H1 (cell line): ENCODE measurements at places on chromosomes 6 and 20.

DNA sequence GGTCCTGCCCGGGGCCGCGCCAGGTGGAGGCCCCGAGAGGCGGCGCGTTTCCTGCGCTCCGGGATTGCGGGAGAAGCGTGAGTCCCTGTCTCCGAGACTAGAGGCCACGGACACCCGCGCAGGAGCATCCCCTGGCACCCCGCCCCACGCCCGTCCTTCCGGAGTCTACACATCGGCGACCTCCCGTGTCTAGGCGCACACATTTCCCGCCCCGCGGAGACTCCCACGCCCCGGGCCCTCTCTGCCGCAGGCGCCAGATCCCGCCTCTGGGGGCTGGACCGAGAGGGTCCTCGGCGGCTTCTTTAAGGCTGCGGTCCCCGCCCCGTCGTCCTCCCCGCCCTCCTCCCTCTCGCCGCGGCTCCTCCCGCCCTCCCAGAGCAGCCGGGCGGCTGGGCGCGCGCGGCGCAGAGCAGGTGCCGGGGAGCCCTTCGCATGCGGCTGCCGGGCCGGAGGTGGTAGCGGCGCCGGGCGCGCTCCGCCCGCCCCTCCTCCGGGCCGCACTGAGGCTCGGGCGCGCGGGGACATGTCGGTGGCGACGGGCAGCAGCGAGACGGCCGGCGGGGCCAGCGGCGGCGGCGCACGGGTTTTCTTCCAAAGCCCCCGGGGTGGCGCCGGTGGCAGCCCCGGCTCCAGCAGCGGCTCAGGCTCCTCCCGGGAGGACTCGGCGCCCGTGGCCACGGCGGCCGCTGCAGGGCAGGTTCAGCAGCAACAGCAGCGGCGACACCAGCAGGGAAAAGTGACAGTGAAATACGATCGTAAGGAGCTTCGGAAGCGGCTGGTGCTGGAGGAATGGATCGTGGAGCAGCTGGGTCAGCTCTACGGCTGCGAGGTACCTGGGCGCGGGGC is at the start of gene PPP1R14C:
TSS of gene PPP1R14C (plus strand) at position 375 of the 846 bp plus-strand sequence. CDS start at position 524, 149 bp downstream.
- DNase-seq: no peak

- no peak for DNase-seq
Observed at GRCh38 chr6:154548130-154548830, 37.8 kb upstream of the CNKSR3 start.

DNA sequence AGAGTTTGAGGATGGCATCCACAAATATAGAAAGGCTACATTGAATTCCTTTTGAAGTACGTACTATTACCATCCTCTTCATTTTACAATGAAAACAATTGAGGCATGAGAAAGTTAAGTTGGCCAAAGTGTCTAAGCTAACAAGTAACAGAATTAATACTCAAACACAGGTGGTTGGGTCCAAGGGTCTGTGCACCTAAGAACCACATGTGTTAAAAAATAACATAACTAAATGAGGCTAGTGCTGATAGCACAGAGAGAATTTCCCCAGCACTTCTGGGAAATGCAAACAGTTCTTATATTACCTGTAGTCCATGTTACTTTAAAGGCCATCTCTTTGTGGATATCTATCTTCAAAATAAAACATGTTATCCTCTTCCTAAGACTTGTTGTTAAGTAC is 10.5 kb upstream of the KHDRBS2 start:
- no peak for DNase-seq

DNA sequence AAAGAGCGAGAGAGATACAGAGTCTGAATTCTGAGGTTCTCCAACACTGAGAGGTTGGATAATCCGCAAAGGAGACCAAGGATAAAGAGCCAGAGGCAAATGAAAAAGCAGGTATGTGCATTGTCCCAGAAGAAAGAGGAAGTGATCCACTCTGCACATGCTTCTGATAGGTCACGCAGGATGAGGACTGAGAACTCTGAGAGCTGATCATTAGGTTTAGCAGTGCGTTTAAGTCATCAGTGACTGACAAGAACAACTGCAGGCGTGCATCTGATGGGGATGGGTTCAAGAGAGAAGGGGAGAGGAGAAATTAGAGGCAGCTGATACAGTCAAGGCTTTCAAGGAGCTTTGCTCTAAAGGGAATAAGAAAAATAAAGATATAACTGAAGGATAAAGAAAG is 301.2 kb upstream of the SGK1 start:
- DNase-seq: no peak

DNA sequence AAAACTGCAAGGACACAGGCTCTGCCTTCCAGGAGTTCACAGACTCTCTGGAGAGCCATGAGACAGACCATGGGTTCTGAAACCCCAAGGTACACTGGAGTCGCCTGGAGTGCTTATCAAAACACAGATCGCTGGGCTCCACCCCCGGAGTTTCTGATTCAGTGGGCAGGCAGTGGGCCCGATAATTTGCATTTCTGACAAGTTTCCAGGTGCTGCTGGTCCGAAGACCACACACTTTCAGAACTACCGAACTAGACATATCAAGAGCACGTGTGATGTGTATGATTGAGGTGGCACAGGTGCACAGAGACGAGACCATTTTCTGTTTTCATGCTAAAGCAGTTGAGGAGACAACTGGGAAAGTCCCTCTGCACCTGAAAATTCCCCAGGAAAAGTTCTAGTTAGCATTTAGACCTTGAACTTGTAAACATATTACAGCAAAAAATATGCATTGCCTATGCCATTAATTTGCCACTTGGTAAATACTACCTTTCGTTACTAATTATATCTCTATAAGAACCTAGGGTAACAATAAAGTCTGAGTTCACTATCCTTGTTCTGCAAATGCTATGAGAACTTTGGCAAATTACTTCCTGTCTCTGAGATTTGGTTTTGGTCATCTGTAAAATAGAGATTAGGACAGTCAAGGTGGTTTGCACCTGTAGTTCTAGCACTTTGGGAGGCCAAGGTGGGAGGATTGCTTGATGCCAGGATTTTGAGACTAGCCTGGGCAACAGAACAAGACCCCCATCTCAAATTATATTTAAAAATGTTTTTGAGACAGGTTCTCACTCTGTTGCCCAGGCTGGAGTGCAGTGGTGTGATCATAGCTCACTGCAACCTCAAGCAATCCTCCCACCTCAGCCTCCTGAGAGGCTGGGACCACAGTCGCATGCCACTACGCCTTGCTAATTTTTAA is 14.3 kb upstream of the PIM1 start:
- no peak for DNase-seq

DNA sequence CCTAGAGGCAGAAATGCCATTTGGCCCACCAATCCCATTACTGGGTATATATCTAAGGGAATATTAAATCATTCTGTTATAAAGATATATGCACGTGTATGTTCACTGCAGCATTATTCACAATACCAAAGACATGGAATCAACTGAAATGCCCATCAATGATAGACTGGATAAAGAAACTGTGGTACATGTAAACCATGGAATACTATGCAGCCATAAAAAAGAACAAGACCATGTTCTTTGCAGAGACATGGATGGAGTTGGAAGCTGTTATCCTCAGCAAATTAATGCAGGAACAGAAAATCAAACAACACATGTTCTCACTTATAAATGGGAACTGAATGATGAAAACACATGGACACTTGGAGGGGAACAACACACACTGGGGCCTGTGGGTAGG is 458.4 kb downstream of the CD83 start:
- DNase-seq: no peak

DNA sequence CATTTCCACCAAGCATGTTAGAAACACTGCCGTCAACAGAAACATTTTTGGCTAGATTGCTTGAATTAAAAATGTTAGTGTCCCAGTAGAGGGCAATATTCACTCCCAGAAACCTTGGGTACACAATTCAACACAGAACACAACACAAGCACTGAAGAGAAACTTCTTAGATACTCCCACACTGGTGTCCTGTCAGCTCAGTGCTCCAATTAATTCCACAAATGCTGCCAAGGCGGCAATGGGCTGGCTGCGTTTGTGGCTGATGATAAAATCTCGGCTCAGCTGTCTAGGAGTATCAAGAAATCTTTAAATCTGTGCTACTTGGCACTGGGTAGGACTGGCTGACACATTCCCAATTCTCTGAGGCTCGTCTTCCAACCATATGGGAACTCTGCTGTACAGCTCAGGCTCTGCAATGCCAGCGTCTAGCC is 39.3 kb downstream of the BEND3 start:
- DNase-seq: no peak
